Fibroblast of skin of left quadriceps (primary cell): ENCODE measurements at places on chromosomes 7 and 10.

- DNase-seq = no peak
These were observed 27.7 kb downstream of the BCCIP start for GRCh38 chr10:125850766-125851731.

GRCh38 chr7:149686449-149686848 lies 86.9 kb downstream of the ZNF467 start:
- DNase-seq = no peak

- no peak for DNase-seq
These were observed 15.2 kb upstream of the COMTD1 start for GRCh38 chr10:75250934-75251333.

DNA sequence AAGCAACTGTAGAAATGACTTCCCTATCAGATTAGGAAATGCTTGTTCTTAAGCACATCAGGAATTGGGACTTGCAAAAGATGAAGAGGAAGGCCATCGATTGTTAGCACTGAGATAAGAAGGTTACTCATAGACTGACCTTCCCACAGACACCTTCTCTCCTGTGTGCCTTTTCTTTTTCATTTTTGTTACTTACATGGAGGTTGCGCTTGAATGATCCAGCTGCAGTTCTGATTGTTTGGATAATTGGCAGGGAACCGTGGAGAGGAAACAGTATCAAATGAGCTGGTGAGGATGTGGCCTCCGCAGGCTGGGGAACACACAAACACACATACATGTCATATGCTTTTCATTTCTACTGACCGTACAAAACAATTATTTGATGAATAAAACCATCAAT lies 134.9 kb upstream of the RSU1 start:
- DNase-seq = no peak

- no peak for DNase-seq
These were observed 20.7 kb downstream of the POLL start for GRCh38 chr10:101567165-101568006.
